ENCODE measurements at places on chromosomes 5 and 9.

DNA sequence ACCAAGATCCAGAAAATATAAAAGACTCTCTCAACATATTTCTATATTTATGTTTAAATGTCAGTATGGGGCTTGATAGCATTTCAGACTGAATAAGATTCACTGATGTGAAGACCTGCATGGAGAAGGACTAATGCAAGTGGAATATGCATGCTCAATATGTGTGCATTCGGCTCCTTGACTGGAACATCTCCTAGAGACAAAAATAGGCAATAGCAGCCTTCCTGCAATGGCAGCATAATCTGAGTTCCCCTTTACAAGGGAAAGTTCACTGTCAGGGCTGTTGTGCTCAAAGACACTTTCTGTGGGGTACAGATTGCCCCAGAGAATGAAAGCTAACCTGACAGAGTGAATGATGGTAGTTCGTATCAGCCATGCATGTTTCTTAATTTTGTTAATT is 42.4 kb downstream of the STARD4 start:
- DNase-seq = no peak

GRCh38 chr9:134978272-134978671 is 60.6 kb upstream of the FCN1 start:
- no peak for DNase-seq

- no peak for DNase-seq
Observed at GRCh38 chr5:91129748-91130147, 253.4 kb downstream of the ARRDC3 start.

GRCh38 chr5:2782658-2783057 is 31.2 kb upstream of the IRX2 start:
- DNase-seq = no peak

DNA sequence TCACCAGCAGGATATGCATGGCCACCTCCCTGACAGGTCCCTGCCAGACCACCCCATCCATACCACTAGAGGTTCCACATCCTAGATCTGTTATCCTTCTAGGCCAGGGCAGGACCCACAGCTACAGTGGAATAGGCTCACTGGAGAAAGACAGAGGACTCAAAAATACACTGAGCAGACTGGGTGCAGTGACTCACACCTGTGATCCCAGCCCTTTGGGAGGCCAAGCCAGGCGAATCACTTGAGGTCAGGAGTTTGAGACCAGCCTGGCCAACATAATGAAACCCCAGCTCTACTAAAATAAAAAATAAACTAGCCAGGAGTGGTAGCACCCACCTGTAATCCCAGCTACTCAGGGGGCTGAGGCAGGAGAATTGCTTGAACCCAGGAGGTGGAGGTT is 56.5 kb upstream of the TESK1 start:
- DNase-seq = no peak

DNA sequence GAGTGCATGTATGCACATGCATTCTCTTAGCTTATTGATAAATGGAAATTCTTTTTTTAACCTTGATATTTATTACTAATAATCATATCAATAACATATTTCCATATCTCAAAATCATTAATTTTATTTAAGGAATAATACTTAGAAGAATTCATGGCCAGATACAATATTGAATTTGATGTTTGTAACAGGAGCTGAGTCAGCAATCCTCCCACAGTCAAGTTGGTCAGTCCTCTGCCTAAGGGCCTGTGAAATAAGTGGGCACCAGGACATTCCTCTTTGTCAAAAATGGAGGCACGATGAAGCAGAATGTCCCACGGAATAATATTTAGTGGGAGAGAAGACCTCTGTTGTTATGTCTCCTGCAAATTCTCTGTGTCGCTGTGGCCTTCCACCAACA is 148.6 kb downstream of the LRRC70 start:
- DNase-seq = no peak

DNA sequence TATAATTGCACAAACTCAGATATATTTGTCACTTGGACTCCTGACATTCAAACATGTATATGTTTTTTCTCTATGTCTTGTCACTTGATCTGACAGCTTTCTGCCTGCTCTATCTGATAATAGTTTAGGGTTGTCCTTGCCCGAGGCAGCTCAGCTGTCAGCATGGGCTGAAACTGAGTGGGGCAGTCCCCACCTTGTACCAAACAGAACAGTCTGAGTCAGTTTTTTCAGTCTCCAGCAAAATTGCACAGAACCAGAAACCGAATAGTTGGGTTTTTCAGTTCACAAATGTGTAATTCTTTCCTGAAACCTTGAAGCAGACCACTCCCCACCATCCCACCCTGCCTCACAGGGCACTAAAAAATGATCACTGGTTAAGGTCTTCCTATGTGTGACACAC is 9.5 kb upstream of the HAND1 start:
- DNase-seq = no peak

- no peak for DNase-seq
Observed at GRCh38 chr5:175850119-175850845, 21.1 kb upstream of the CPLX2 start.

DNA sequence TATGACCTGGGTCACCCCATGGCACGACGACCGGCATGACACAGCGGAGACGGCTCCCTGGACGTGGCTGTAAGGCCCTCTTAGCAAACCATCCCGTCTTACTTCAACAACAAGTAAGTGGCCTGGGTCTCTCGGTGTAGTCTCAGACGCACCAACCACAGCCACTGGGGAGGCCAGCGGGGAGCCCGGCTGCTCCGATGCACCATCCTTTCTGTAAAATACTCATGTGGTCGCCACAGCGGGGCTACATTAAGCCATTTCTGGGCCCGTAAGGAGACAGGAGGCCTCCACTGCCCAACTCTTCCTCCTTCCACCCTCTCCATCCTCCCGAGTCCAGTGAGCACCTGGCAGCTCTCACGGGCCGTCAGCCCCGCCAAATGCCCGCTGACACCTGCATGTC is 4.7 kb downstream of the QSOX2 start:
- DNase-seq = no peak

DNA sequence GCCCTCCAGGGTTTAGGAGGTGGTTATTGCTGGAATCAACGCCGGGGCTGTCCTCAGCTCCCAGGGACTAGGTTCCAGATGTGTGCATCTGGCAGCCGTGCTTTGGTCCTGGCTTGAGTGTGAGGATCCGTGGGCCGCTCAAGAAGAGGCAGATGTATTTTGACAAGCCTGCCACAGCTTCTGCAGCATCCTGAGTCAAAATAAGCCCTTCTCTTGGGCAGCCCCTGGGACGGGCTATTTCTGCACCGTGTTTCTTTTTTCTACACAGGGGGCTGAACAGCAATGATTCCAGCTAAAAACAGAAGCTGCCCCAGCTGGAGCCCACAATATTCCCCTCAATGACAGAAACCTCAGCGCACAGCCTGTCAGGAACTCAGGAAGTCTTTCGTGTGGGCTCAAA is 19.7 kb upstream of the CPLX2 start:
- DNase-seq = no peak

- DNase-seq = no peak
Observed at GRCh38 chr5:169289520-169289919, 11.4 kb downstream of the SLIT3 start.

- DNase-seq = peak; percentile 35
Observed at GRCh38 chr9:72753266-72753893, 199.5 kb downstream of the ALDH1A1 start.

GRCh38 chr9:90965226-90966030 is 163.8 kb downstream of the SYK start:
- no peak for DNase-seq

DNA sequence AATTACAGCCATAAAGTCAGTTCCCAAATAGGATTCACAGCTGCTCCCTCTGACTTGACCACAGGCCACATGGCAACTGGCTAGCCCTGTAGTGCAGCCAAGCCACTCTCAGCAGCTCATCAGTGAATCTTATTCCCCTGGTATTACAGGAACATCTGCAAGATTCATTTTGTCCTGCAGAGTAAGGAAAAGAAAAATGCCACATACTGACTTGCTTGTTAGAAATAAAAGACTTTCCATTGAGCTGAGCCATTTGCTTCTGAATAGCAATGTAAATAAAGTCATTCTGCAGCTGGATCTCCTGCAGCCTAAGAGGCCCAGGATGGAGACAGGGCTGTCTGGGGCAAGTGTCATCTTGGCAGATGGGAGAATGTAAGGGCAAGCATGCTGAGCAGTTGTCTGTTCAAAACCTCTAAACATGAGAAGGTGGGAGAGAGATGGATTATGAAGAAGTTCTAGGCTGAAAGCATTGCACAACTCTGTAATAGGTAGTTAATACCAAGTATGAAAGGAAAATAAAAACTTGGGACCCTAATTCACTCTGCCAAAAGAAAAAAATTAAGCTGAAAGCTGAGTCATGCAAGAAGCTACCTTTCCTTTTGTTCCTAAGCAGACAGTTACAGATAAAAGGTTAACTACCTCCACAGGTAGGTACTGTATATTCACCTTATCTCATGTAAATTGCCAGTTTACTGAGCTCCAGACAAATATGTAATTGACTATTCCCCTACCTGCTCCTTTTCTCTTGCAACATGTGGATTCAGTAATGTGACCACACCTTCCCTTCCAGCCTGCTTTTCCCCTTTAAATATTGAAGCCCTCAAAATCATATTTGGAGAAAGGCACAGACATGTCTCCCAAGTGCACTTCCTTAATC is 244.4 kb upstream of the RAI14 start:
- DNase-seq = peak; percentile 35

GRCh38 chr5:148457183-148457620 is 73.4 kb downstream of the FBXO38 start:
- DNase-seq = no peak

GRCh38 chr5:38381361-38381760 is 123.0 kb downstream of the EGFLAM start:
- DNase-seq = no peak

- DNase-seq = peak; percentile 36
Observed at GRCh38 chr9:98962861-98963260, 19.2 kb downstream of the COL15A1 start.

DNA sequence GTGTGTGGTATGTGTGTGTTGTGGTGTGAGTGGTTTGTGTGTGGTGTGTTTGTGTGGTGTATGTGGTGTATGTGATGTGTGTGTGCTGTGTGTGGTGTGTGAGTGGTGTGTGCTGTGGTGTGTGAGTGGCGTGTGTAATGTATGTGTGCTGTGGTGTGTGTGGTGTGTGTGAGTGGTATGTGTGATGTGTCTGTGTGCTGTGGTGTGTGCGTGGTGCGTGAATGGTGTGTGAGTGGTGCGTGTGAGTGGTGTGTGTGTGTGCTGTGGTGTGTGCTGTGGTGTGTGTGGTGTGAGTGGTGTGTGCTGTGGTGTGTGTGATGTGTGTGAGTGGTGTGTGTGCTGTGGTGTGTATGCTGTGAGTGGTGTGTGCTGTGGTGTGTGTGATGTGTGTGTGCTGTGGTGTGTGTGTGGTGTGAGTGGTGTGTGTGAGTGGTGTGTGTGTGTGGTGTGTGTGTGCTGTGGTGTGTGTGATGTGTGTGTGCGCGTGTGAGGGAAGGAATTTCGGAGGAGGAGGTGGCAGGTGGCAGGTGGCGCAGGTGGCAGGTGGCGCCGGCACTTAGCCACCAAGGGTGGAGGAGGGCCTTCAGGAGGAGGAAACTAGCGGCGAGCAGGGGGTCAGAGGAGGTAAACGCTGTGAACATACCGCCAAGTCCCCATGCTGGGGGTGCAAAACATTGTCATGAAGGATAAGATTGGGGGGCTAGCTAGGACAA is 191.8 kb downstream of the MELK start:
- no peak for DNase-seq

- DNase-seq = peak; percentile 92
Observed at GRCh38 chr9:132575005-132575609, 7.3 kb upstream of the BARHL1 start.

GRCh38 chr5:16018970-16019369 is 160.6 kb downstream of the MARCHF11 start:
- DNase-seq = no peak

- no peak for DNase-seq
Observed at GRCh38 chr9:113393281-113393680, 7.8 kb downstream of the ALAD start.

- DNase-seq = peak; percentile 71
Observed at GRCh38 chr9:107989544-107989943, 500.0 kb upstream of the KLF4 start.

DNA sequence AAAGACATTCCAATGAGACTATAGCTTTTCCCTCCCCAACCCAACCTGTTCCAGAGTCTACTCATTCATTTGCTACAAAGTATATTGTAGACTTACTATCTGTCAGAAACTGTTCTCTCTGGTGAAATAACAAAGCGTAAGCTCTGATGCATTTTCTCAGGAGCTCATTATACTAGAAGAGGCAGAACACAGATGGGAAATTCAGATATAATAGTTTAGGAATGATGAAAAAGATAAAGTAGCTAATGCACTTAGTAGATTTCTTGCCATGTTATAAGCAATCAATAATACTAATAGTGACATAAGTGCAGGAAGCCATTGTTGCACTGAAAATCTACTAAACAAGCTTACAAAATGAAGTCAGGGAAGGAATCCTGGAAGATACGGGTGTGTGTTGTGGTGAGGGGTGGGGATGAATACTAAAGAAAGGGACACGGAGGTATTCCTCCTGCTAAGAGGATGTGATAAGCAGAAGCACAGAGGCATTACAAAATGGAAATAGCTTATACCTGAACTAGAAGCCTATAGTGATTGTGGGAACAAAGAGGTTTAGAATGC is 78.2 kb downstream of the HCN1 start:
- DNase-seq = no peak

DNA sequence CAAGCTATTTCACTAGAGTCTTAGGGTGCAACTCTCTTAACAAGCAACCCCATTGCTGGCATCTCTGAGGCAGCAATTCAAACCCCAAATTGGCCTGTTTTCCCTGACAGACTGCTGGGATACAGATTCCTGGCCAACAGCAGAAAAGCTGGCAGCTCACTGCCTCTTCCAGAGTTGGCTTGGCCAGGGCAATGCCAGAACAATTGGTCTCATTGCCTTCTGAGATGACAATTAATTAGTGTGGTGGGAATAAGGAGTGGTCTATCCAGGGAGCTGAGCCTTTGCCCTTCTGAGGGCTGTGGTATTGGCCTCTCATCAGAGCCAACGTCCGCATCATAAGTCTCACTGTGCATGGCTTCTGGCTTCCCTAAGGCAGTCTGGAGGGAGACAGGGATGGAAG is 183.2 kb downstream of the GNAQ start:
- peak; percentile 29 for DNase-seq

GRCh38 chr5:81779125-81779915 is 28.4 kb upstream of the SSBP2 start:
- DNase-seq = peak; percentile 51

- DNase-seq = no peak
Observed at GRCh38 chr5:56595566-56595965, 219.8 kb upstream of the MAP3K1 start.

DNA sequence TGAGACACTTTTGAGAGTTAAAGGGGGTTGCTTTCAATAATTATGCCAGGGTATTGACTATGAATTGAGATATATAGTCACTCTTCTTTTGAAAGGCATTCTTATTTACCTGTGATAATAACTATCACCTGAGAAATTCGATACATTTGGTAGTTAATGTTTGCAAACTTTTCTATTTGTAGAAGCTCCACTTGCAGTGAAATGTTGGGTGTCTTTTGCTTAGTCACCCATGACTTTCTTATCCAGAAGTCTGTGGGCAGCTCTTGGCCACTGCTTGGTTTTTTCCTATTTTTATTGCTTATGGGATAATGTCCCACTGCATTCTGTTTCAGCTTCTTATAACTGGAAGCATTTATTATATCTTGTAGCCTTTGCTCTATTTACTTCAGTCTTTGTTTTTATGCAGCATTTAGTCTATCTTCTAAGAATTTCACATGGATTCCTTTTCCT is 3.9 kb downstream of the MACIR start:
- peak; percentile 21 for DNase-seq

Data from AG20443 (cell line).